ENCODE measurements at places on chromosomes 12 and 14.

DNA sequence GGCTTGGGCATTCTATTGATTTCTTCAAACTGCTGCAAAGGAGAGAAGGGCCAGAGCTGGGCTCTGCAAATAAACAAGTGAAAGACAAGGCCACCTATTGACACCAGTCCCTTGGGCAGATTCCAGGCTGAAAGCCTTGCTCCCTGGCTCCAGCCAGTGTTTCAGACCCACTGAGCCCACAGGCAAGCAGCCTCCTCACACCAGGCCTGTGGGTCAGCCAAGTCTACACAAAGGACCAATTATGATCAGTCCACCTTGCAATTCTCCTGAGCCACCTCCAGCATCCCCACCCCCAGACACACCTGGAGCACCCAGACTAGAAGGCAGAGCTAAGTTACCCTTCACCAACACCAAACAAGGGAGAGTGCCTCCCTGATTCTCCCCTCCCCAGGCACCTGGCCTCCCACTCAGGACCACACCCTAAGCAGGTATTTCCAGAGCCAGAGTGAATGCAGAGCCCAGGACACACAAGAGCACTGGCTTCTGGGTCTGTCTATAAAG, 13.8 kb downstream of the ACTN1 start:
- DNase-seq: no peak

- DNase-seq: no peak
These were observed 17.0 kb upstream of the NUDT4 start for GRCh38 chr12:93360688-93361087.

DNA sequence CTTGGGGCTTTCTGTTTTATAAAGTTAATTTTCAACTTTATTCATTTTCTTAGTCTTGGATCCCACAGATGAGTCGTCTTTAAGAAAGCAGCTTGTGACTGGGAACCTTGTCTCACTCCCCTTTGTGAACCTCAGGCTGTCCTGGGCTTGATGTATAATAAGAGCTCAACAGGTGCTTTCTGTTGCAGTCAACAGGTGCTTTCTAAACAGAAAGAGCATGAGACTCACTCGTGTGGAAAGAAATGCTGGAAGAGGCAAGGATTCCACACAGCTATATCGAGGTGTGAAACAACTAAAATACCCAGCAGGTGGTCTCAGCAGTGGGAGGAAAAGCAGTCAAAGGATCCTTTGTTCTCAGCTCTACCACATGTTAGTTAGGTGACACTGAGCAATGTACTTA, 398.9 kb downstream of the EGLN3 start:
- no peak for DNase-seq

GRCh38 chr12:58915037-58915436, 5.3 kb downstream of the LRIG3 start:
- no peak for DNase-seq

DNA sequence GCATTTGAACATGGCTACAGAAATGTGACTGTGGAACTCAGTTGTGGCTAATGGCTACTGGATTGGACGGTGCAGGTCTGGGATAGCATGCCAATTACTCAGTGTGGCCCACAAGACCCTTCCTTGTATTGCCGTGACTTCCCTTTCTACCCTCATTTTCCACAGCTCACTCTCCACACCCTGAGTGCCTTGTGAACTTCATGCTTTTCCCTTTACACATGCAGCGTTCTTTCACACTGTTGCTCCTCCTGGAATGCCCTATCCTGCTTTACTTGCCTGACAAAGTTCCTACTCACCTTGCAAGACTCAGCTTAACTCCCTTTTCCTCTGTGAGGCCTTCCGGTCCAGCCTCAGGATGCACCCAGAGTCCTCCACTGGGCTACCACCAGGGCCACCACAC, 46.8 kb upstream of the MAX start:
- no peak for DNase-seq

DNA sequence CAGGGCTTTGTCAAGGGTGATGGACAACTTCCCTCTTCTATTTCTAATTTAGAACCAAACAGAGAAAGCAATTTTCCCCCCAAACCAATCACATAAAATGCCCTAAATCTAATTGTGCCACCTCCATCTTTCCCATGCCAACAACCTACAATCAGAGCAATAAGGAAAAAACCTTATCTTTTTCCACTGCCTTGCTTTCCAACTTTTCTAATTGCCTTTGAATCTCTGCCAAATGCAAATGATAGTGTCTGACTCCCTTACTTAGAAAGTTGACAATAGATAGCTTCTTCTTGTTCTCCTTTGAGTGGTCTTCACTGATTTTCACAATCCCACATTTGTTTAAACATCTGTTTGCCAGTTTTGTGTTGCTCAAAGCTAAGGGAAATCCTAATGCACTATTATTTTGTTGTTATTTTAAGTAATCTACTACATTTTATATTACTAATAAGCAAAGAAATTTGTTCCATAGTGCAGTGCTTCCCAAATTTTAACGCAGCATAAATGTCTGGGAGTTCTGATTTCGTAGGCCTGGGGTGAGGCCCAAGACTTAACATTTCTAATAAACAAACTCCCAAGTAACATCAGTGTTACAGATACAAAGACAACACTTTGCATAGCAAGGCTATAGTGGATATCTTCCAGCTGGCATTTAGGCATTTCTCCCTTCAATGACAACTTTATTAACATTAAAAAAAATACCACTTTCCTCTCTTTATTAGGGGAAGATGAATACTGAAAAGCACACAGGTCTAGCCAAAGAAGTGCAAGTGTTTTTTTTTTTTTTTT, 696.3 kb upstream of the USP15 start:
- no peak for DNase-seq

DNA sequence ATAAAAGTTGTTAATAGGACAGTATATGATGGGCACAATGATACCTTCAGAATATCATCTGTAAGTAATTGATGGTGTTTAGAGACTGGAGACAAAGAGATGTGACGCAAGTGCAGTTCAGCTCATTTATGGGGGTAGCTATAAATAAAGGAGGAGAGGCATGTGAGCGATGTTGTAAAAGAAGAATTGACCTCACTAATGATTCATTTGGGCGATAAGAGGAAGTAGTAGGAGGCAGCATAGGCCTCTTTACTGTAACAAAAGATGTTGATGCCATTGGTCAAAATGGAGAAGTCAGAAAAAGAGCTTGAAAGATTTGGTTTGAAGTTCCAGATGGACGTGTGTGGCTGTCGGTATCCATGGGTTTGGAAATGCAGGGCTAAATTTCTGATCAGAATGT, 70.0 kb downstream of the FLRT2 start:
- no peak for DNase-seq

GRCh38 chr14:83757916-83758315, 1772.0 kb upstream of the FLRT2 start:
- DNase-seq: no peak

- DNase-seq: no peak
These were observed 279.0 kb upstream of the RTL1 start for GRCh38 chr14:101182476-101182875.

GRCh38 chr12:82414926-82415325, 56.6 kb downstream of the METTL25 start:
- no peak for DNase-seq

- no peak for DNase-seq
These were observed 192.1 kb downstream of the TMEM132C start for GRCh38 chr12:128459067-128459466.

- DNase-seq: no peak
These were observed 7.4 kb downstream of the BBS10 start for GRCh38 chr12:76340680-76341435.

DNA sequence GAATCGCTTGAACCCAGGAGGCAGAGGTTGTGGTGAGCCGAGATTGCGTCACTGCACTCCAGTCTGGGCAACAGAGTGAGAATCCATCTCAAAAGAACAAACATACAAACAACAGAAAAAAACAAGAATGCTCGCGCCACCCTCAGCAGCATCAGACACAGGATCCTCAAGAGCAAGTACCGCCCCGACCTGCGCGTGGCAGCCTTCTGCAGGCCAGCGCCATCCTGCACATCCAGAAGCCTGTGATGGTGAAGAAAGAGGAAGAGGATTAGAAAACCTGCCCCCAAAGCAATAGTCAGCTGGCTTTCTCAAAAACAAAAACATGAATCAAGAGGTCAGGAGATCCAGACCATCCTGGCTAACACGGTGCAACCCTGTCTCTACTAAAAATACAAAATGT, 30.0 kb upstream of the EID3 start:
- no peak for DNase-seq

GRCh38 chr12:129269756-129270495, 416.6 kb downstream of the GLT1D1 start:
- no peak for DNase-seq

DNA sequence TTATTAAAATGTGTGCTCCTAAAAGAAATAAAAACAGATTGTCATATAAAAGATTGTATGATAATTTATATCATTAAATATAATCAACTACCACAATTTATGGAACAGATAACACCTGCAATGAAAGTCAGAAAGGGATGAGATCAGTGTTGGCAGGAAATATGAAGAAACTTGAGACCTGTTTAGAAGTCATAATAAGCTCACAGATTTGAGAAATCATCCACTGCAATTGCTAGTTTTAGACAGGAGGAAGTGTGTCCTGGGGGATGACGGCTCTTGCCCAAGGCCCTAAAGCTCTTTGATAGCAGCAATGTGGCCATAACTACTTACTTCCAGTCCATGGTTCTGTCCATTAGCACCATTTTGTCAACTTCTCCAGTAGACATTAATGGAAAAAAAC, 122.8 kb upstream of the SOX5 start:
- DNase-seq: no peak

- DNase-seq: no peak
These were observed 66.6 kb downstream of the FLRT2 start for GRCh38 chr14:85596562-85596961.

GRCh38 chr12:130838284-130838950, 633 bp downstream of the STX2 start:
- no peak for DNase-seq

- DNase-seq: no peak
These were observed 149.9 kb upstream of the FKBP4 start for GRCh38 chr12:2644683-2645405.

DNA sequence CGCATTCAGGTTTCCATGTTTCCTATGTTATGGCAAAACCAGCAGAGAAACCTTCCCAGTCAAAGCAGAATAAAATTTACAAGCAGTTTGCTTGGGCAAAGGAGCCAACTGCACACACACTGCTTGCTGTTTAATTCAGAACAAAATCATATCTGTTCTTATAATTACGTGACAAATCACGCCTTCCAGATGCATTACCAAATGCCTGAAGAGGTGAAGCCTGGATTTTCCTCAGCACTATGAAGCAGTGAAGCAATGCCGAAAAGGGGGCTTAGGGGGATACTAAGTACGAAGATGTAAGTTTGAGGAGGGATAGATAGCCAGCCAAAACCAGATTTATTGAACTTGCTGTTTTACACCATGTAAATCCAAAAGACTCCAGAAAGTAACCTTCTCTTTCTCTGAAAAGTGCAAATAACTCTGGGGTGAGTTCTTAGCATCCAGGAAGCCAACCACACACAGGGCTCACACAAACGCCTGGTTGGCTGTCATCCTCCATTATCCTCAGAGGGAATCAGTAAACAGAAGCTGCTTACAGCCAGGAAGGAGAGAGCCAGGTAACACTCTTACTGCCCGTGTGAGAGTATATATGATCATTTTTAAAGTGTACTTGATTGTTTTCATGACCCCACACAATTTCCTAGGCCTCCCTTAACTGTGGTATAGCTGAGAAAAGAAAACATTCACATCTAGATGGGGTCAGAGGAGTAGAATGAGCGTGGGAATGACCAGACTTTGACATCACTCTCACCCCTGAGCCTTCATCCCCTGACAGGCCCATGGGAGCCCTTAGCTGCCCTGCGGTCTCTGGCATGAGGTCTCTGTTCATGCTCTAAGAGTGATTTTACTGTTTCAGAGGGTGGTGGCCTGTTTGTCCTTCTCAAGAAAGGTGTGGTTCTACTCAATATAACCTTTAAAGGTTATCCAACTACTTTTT, 442.5 kb downstream of the EGLN3 start:
- no peak for DNase-seq

- DNase-seq: no peak
These were observed 541.8 kb upstream of the FBXO33 start for GRCh38 chr14:39974036-39974435.

DNA sequence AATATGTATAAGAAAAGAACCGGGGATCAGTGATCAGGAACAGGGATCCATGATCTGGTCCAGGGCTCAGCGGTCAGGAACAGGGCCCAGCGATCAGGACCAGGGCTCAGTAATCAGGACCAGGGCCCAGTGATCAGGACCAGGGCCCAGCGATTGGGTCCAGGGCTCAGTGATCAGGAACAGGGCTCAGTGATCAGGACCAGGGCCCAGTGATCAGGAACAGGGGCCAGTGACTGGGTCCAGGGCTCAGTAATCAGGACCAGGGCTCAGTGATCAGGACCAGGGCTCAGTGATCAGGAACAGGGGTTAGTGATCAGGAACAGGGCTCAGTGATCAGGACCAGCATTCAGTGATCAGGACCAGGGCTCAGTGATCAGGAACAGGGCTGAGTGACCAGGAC, 56.3 kb downstream of the TMEM121 start:
- DNase-seq: no peak

DNA sequence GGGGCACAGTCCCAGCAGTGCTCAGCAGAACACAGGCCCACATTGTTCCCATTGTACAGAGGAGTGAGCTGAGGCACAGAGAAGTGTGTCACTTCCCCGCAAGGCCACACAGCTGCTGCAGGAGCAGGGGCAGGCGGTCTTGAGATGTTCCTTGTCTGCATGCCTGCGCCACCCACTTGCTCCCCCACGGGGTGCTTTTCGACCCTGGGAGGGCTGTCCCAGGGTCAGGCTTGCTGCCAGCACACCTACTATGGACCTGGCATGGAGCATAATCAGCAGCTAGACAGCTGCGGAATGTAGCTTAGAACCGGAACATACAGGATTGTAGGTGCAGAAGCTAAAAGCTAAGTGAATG, 7.8 kb upstream of the EP400 start:
- DNase-seq: no peak

- DNase-seq: no peak
These were observed 118.3 kb upstream of the SLC38A4 start for GRCh38 chr12:46944088-46944487.

GRCh38 chr12:85872497-85873091, 1.5 kb upstream of the NTS start:
- DNase-seq: no peak
